ENCODE measurements at places on chromosomes 4 and X.

DNA sequence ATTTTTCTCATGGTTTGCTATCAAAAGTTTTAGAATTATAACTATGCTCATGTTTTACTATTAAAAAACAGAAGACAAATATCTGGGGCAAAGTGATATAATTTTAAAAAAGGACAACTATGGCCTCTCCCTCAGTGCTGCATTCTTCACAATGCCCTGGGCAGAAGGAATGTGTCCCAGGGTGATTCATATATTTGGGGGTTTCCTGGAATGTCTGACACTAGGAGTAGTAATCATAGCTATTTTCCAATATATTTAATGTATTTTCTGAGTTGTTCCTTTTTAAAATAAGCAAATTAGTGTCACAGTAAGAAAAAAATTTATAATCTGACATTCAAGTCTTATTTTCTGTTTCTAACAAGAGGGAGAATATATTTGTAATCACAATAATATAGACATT, 281.7 kb downstream of the UNC5C start:
- no peak for DNase-seq

GRCh38 chr4:40057586-40058091, 989 bp downstream of the N4BP2 start:
- DNase-seq, result peak; percentile 67

DNA sequence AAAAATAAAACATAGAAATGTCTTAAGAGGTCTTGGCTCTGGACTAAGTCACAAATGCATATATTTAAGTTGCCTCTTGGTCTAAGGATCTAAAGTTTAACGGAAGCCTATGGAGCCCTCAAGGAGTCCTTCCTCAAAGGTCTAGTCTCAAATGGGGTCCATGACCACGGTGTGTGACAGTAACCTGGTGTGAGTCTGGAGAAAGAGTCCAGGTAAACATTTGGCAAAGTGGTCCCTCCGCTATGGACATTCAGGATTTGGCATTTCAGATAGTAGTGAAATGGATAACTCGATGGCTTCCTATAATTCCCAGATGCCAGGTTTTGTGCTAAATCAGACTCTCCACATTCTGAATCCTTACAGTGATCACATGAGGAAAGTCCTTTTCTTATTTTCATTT, 44.2 kb downstream of the RHOH start:
- no peak for DNase-seq

DNA sequence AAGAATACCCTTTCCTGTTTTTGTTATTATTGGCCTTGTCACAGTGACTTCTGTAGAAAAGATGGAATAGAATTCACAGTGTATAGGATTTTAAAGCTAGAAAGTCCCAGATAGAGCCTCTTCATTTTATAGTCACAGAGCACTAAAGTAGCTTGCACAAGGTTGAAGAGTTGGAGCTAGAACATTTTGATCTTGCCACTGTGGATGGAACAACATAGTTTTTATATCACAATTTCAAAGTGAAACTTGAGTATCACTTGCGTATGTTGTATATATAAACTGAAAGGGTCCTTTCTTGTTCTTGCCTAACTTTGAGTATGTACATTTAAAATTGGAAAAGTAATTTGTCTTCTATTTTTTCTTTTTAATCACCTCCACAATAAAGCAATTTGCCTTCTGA, 2.7 kb downstream of the USO1 start:
- DNase-seq, result no peak

DNA sequence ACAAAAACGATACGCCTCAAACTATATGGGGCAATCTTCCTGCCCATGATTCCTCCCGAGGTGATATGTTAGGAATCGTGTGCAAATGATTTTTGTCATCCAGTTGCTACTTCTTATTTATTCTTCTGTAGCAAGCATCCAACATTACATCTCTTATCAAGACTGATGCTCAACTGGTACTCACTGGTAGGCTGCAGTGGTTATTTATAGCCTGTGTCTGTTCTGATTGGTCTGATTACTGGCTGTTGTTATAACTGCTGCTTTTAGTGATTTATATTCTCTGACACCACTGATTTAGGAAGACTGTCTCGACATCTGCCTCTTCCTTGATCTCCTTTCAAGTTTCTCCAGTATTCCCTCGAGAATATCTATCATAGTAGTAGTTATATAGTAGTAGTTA, 165.8 kb downstream of the LARP7 start:
- no peak for DNase-seq

DNA sequence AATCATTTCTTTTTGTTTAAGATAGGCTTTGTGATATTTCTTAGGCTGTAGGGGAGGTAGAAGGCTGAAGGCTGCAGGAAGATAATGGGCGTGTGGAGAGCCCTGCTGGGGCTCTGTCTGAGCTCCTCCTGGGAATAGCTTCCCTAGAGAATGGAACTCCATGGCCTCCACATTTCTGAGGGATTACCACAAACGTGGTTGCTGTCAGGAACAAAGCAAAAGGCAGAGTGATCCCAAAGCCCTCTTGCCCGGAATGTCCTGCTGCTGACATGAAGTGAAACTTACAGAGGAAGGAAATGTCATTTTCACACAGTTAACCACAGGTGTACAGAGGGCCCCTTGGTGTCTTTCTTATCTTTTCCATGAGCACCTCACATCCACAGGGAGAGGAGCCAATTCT, 89.3 kb downstream of the DDIT4L start:
- DNase-seq, result no peak

DNA sequence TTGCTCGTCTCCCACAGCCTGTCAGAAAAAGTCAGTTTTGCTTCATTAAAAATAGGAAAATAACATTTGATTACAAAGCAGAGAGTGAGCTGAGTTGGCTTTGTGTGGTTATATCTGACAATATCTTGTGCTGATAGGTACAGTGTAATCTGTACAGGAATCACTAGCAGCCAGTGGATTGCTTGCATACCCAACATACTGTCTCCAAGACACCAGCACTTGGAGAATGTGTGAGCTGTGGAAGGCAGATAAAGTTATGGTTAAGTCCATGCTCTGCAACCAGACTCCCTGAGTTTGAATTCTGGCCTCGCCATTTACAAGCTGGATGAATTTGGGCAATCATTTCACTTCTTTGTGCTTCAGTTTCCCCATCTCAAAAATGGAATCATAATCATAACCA, 57.5 kb upstream of the TMPRSS11F start:
- no peak for DNase-seq

GRCh38 chrX:4932790-4933189, 1219.3 kb upstream of the PRKX start:
- DNase-seq, result no peak

DNA sequence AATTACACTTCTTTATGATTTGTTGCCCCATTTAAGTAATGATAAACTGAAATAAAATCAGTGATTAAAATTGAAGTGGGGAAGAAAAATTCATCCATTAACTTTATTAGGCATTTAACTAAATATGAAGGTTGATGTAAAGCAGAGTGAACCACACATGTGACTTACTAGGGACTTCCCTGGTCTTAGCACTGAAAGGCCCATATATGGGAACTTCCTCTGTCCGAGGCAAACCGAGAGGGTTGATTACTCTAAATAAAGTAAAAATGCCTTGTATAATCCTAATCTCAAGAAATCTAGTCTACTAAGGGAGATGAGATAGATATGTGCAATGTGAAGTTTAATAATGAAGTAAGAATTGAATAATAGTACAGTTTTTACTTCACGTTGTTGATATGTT, 403.9 kb upstream of the RPS6KA3 start:
- DNase-seq, result no peak

DNA sequence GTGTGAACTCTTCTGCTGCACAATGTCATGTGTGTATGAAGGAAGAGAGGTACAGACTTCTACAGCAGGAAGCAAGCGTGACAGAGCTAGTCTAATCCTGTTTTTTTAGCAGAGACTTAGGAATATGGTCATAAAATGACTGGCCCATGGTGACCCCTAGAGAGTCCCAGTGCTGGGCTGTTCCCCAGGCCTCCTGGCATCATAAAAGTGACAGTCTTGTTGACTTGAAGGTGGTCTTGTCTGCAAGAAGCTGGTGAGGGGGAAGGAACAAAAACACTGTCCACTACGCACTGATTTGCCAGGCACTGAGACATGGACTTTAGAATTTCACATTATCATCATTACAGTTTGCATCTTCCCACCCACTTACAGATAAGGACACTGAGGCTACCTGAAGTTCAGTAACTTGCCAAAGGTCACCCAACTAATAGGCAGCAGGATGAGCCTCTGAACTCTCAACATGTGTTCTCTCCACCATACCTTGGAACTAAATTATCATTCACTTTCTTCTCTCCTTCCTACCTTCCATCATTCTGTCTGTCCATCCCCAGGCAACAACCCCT, 63.0 kb downstream of the HADH start:
- no peak for DNase-seq

DNA sequence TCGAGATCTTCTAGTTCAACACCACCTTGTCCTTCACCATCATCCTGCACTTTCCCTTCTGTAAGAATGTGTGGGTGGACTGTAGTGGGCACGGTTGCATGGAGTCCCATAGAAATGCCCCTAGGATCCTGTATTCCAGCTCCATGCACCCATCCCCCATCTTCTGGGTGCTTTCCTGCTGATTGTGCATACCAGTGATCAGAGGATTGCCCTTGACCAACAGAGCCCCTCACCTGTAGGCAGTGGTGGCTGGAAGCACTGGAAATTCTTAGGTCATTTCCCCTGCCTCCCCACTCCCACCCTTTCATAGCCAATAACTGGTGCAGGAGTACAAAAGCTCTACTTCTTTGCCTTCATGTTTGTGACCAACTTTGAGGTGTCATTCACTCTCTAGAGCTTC, 213.4 kb upstream of the ARSJ start:
- DNase-seq, result no peak

- DNase-seq, result no peak
Measured at GRCh38 chr4:102826105-102826889, 1.1 kb downstream of the UBE2D3 start.

DNA sequence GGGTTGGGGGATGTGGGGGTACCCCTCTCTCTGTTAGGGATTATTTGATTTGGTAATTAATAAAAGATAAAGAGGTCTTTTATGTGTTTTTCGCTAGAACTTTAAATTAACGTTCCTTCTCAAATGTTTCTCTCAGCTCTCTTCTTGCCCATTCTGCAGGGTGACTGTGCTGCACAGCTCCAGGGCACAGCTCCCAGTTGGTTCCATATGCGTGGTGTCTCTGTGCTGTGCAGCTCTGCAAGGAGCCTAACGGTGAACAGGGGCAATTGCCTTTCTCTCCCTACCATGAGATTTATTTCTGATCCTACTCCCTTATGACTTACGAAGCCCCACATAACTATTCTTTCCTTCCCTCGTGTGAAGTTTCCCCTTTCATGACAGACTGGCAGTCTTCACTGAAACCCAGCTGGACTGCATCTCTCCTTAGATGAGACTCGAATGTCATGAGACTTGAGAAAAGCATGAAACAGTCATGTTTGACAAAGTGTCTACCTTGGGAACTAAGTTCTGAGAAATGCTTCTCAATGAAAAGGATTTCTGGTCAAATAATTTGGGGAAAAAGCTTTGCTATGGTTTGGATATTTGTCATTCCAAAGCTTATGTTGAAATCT, 50.2 kb upstream of the SPRY1 start:
- no peak for DNase-seq

- DNase-seq, result no peak
Measured at GRCh38 chrX:10159145-10159468, 2.3 kb downstream of the CLCN4 start.

- DNase-seq, result peak; percentile 75
Measured at GRCh38 chr4:84582302-84582987, 482 bp upstream of the CDS1 start.

DNA sequence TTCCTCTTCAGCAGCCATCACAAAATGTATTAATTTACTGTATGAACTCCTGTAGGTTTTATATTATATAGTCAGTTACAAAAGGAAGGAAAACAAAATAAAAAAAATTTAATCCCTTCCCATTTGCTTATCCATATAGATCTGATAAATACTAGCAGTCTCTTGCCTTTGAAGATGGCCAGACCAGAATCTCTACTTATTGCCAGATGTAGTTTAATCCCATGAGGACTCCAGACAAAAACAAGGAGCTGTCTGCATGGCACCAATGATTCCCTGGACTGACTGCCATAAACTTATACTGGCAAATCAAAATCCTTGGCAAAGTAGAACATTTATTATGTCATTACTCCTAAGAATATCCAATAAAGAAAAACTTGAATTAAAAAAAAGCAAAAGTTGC, 223.3 kb upstream of the MAB21L2 start:
- DNase-seq, result no peak

DNA sequence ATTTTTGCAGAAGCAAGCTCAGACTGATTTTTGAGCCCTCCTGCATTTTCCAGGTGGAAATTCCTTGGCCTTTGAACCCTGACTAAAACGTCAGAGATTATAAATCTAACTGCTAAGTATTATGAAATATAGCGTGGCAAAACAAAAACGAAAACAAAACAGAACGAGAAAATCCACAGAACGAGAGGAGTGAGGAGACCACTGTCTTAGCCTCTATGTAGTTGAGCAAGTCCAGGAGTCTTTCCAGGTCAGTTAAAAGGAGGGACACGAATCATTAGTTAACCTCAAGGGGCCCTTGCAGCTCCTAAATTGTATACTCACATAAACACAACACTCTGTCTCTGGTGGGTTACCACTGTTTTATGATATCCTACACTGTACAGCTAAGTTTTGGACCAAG, 80.2 kb downstream of the SYNPO2 start:
- no peak for DNase-seq

DNA sequence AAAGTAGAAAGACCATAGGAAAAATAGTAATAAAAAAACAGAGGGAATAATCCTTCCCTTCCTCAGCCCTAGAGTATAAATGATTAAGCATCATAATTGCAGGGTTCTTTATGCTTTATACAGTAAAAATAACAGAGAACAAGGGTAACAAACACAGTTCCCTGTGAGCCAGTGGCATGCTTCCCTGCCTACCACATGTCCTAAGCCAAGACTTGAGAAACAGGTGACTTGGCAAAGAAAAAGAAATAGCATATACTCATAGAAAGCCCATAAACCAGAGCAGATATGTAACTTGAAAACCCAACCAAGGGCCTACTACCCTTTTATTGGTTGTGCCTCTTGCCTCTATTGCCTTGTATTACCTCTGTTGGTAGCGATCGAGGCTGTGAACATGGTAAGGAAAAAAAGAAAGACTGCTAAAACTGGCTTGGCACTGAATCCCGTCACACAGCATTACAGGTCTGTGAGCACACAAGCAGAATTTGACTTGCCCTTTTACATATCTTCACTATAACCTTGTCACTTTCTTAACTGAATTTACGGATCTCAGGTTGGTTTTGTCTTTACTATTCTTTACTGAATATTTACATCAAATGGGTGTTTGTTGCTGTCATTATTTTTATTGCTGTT, 30.9 kb upstream of the MYOZ2 start:
- DNase-seq, result no peak

- no peak for DNase-seq
Measured at GRCh38 chrX:50769389-50770063, 44.5 kb downstream of the SHROOM4 start.

DNA sequence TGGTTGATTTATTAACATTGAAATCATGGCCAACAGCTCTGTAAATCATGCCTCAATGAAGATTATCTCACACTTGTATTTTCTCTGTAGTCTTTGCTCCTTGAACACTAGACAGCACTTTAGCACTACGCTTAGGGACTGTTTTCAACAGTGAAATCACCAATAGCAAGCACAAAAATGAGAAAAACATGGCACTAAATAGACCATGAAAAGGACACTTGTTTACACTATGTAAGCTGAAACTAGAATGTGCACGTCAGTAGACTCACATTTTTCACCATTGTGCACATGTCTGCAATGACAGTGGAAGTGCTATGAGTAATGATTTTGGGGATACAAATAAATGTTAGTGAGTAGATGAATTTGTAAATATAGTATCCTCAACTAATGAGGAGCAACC, 3.1 kb downstream of the BMP2K start:
- no peak for DNase-seq

All from activated T-cell treated with anti-CD3 and anti-CD28 coated beads for 24 hours (primary cell).